Stimulated activated CD8-positive, alpha-beta memory T cell treated with anti-CD3 and anti-CD28 coated beads, Interleukin-12 subunit alpha, Interleukin-12 subunit beta, amount 100 ng/mL, for 4 hours (primary cell): ENCODE measurements at places on chromosomes 5 and 9.

GRCh38 chr9:109198736-109199382 lies 31.8 kb upstream of the FRRS1L start:
- no peak for DNase-seq

DNA sequence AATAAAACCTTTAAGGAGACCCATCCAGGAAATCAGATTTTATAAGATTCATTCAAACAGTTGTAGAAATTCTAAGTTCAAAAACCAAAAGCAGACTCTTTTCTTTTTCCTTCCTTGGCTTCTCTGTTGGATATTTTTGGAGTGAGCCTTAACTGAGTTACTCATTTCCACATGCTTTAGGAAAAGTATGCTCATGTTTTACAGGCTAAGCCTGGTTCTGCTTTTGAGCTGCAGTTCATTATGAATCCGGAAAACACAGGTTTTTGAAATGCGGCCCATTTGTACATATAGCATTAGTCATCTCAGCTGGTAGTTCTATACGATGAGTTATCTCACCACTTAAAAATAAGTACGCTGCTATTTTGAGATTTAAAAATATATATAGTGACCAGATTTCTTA lies 156.6 kb upstream of the DMRT1 start:
- DNase-seq, result no peak

GRCh38 chr9:75903785-75904360 lies 13.4 kb downstream of the PCSK5 start:
- DNase-seq, result no peak

GRCh38 chr9:27527702-27528075 lies 1.9 kb downstream of the MOB3B start:
- no peak for DNase-seq

- no peak for DNase-seq
Measured at GRCh38 chr5:123448017-123448617, 24.9 kb upstream of the CEP120 start.

- no peak for DNase-seq
Measured at GRCh38 chr9:93123561-93124283, 10.3 kb downstream of the NINJ1 start.

GRCh38 chr5:31847354-31847753 lies 208.4 kb downstream of the PDZD2 start:
- DNase-seq, result no peak

- peak; percentile 43 for DNase-seq
Measured at GRCh38 chr9:122122903-122123632, 30.0 kb upstream of the TTLL11 start.

DNA sequence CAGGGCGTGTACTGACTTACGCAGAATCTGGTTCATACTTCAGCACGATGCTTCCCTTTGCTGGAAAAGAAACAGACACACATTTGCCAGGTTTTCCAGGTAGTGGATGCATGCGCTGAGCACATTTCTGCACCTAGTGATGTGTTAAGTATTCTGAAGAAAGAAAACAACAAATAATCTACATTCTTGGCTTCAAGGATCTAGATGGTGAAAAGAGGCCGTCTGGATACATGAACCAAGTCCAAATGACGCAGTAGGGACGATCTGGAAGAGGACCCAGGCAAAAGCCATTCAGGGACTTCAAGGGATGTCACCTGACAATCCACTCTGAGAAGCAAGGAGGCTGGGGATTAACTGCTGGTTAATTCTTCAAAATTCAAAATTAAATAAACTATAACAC lies 30.4 kb downstream of the NSUN2 start:
- DNase-seq, result no peak

- no peak for DNase-seq
Measured at GRCh38 chr5:172178991-172179989, 8.7 kb downstream of the STK10 start.

- DNase-seq, result no peak
Measured at GRCh38 chr5:59542851-59543820, 350.4 kb downstream of the PDE4D start.

- DNase-seq, result no peak
Measured at GRCh38 chr5:16345454-16345853, 120.1 kb downstream of the ZNF622 start.

- peak; percentile 39 for DNase-seq
Measured at GRCh38 chr9:136791516-136792276, 552 bp downstream of the TMEM141 start.

DNA sequence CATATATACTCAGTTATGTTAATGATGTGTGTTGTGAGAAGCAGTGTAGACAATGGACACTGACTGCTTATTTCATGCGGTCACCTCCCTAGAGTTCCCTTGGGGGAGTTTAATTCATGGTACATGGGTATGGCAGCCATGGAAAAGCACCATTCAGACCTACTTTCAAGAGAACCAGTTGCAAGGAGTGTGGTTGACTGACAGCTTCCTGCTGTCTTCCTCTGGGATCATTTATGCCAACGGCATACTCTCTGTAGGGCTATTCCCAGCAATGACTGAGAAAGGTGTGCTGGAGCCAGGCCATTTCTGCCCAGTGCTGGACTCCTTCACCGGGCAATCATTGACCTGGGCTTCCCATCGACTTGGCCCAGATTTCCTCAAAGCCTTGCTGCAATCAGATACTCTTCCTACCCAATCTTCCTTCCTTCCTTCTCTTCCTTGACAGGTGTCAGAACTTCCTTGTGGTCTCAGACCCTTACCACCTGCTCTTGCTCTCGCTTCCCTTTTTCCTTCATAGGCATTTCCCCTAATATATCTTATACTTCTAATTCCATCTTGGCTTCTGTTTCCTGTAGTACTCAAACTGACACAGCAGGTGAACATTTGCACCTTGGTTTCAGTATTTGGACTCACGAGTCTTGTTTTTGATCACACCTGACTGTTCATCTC lies 3.4 kb upstream of the CLINT1 start:
- no peak for DNase-seq

DNA sequence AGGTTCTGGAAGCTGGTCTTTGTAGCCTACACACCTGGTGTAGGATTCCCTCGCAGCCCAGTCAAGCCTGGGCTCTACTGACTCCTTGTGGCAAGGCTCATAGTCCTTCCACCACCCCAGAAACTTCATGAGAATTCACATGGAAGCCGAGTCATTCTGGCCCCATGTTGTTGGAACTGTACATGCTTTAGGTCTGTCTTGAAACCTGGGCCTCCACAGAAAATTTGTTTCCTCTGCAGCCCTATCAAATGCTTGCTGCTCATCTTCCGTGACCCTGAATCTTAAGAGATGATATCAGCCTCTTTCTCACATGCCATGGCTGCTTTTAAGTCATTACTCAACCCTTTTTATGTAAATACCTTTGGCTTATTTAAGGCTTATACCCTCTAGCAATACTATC lies 113.4 kb upstream of the GRHPR start:
- DNase-seq, result no peak

GRCh38 chr5:638501-639252 lies 26.5 kb downstream of the CEP72 start:
- DNase-seq, result no peak

DNA sequence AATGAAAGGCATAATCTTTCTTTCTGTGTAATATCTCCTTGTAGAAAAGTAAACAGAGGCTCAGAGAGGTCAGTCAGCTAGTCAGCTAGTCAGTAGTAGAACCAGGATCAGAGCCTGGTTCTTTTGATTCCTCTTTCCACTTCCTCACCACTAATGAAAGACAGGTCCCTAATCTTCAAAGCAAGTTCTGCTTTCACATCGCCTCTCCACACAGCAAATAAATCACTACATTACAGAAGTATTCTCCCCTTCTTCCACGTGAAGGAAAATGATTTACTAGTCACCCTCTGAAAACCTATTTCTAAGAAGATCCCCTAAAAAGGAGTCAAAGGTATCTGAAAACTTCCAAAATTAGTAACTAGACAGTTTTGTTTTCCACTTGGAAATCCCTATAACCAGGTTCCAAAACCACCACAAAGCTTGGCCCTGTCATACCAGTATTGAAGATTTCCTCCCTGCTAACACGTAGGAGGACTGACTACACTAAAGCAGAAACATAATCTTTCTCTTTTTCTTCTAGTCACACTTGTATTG lies 140.5 kb upstream of the TARS1 start:
- no peak for DNase-seq

- no peak for DNase-seq
Measured at GRCh38 chr5:112960863-112961504, 15.6 kb upstream of the DCP2 start.

DNA sequence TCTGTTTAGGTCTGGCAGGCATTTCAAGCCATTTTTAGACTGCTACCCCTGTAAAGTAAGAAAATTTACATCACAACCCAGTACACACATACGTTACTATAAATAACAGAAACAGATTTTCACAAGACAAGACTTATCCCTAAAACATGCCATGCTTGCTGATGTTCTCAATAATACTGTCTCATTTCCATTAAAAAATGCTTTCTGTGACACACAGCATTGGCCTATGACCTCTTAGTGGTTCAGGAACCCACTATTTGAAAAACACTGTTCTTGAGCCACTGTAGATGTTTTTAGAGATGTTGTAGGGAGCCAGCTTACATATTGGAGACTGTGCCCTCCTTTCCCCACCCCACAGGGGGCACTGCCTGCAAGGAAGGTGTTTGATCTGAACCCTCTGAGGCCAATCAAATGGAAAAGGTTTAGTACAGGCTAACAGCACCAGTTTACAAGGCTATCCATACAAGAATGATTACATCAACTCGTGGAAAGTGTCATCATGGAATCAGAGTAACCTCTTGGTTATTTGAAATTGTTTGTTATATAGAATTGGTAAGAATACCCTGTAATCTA lies 30.8 kb downstream of the ZSWIM6 start:
- DNase-seq, result no peak

DNA sequence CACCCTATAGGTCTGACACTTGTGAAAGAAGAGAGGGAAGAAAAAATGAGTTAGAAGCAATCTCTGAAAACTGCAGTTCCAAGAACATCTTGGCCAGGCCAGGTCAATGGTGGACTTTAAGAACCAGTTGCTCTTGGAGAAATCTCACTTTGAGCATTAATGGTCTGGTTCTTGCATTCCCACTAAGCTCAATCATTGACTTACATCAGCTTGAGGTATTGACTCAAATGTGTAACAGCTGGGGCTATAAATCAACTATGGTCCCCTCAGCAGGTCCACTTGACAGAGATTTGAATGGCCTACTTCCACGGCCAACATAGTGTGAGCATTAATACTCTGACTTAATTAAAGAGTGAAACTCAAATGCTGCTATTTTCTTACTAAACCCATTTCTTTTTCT lies 357.8 kb upstream of the RGMB start:
- no peak for DNase-seq

DNA sequence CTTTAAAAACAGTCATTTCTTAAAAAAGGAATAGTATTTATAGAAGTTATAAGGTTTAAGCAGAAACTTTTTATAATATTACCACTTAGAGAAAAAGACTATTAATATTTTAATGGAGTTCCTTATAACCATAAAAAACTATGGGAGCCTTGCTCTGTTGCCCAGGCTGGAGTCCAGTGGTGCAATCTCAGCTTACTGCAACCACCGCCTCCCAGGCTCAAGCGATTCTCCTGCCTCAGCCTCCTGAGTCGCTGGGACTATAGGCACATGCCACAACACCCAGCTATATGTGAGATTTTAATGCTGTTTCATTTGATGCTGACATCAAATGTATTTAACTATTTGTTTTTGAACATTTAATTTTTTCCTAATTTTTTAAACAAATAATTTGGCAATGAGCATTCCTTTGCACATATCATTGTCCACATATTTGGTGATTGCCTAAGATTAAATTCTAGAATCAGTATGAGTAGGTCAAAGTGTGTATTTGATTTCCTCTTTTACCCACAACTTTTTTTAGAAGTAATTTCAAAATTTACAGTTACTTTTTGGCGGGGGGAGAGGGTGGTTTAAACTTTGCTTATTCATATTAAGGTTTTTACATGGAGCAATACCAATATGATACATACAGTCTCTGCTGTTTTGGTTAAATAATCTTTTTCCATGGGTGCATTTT lies 235.5 kb downstream of the ARHGEF28 start:
- DNase-seq, result no peak

DNA sequence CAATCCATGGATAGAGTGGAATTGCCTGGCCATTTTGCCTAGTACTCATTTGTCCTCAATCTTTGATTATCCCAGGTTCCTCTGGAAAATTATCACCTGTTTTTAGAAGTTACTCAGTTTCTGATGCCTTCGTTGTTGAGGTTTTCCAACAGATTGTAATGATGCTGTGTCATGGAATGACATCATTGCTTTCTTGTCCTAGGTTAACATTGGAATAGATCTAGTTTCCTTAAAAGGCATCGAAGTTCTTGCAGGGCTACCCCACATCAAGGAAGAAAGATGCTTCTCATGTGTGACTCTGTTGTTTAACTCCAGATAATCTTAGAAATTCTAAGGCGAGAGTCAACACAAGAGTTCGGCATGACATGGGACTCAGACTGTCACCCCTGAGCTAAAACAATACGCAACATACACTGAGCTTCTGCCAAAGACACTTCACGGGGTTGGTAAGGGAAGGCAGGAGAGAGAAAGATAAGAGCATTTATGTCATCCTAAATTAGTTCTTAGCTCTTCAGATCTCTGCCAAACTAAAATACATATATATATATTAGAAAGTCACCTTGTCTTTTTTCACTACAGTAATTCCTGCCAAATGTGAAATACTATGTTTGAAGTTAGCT lies 293.2 kb upstream of the WWC1 start:
- no peak for DNase-seq

- no peak for DNase-seq
Measured at GRCh38 chr5:79416499-79416898, 97.4 kb downstream of the HOMER1 start.

DNA sequence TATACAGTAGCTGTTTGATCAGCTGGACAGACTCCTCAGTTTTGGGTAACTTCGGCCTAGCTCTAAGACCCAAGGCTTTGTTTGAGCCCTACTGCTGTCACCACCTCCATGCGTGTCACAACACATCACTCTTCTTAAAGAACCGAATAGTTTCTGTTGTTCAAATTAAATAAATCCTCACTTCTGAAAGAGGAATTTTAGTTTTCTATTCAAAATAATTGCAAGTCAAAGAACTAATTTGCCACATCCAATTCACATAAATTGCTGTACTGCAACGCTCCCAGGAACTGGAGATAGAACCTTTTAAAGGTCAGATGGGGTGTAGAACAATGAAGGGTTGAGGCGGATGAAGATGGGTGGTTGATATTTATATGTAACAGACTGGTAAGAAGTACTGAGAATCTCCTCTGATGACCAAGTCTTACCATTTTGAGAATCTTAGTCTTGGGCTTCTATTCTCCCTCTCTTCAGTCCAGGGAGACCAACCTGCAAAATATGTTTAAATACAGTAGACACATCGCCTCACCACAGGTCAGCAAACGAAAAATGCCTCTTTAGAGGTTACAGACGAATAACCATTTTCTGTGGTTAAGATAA lies 1.6 kb downstream of the NREP start:
- DNase-seq, result no peak

DNA sequence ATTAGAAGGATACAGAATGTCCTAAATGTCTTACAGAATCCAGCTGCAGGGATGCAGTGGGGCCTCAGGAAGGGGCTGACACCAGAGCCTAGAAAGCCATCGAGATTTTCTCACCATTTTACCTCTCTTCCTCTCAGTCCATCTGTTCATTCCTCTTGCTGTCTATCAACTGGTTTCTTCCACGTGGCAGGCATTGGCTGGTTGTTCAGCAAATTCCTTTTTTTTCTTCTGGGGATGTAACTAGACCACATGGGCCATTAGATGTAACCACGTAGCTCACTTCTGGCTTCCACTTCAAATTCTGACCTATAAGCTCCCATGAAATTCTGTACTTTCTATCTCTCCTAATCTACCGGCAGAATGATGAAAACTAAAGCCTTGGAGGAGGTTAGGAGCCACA lies 93.6 kb upstream of the MTAP start:
- no peak for DNase-seq

- DNase-seq, result no peak
Measured at GRCh38 chr9:37062336-37062735, 28.3 kb upstream of the PAX5 start.

GRCh38 chr5:167296661-167297060 lies 994.8 kb upstream of the WWC1 start:
- DNase-seq, result no peak
